ENCODE measurements at places on chromosomes 2 and 18. TPM values are rescaled to one million over a fixed set of nuclear protein-coding genes. Genes with fewer than 3 reads are reported as not detected.

DNA sequence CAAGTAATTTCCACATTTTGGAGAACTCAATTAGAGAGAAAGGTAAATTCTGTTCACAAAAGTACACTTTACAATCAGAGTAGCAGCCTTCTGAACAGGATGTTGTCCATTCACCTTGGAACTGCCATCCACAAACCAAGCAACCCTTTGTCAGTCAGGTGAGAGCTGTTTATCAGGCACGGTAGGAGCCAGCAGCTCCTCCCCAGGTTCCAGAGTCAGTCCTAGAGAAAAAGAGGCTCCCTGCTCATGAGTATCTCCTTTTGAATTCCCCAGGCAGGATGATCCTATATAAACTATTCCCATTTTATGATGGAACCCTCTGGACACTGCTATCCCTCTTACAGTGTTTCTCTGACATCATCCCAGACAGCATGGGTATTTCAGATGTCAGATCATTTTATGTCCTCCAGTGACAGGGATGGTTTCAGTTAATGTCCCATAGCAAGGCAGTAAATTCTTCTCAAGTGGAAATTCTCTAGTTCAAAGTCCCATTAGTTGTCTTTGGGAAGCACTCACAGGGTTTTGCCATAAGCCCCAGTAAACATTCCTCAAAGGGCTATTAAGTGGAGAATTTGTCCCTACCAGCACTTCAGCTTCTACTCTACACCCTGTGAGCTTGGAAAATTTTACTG lies 34.5 kb upstream of the CSRNP3 start:
- H3K27ac ChIP-seq: no peak overlapping the region
- no peak for DNase-seq

GRCh38 chr2:109102588-109103233 lies 26.3 kb upstream of the SH3RF3 start:
- H3K27me3 ChIP-seq: no peaks in the 10 kb centered on the region
- H3K4me3 ChIP-seq: no peak overlapping the region
- no peaks in the 10 kb centered on the region for H3K4me1 ChIP-seq

CENPA gene
- total RNA-seq: 1.5 TPM

DNA sequence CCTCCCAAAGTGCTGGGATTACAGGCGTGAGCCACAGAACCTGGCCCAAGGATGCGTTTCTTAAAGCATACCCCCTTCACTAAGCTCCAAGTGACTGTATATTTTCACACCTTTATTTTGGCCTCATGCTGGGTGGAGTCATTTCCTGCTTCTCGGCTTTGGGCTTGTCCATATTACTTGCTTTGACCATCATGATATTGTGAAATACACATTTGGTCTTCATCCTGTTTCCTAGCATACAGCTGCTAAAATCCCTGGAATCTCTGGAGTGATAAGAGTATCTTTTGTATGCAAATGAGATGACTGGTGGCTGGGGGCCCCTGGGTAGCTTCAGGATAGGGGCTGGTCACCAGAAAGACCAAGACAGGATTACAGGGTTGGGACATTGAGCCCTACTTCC lies 17.6 kb upstream of the COLEC12 start:
- no peak overlapping the region for H3K27ac ChIP-seq
- DNase-seq: peak; percentile 35
- H3K4me3 ChIP-seq: no peak overlapping the region
- H3K27me3 ChIP-seq: no peaks in the 10 kb centered on the region
- no peaks in the 10 kb centered on the region for H3K36me3 ChIP-seq

DNA sequence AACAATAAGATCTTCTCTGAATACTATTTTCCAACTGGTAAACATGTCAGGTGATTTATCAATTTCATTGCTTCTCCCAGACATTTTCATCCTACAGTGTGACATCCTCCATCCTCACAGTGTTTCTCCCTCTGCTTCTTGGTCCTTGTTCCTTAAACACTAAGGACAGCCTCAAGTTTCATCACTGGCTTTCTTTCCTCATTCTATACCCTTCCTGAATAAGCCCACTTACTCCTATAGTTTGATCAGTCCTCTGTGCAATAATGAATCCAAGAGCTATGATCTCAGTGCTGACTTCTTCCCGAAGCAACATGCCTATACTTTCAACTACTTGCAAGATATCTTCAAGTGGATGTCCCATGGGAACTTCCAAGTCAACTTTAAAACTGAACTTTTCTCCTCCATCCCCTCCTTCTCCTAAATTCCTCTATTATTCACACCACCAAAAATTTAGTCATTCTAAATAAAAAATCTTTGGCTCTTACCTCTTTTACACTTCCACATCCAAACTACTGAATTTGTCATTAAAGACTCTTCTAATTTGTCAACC lies 87.6 kb downstream of the FAM228A start:
- H3K4me1 ChIP-seq: peaks cover 5% of the 10 kb centered on the region
- H3K27ac ChIP-seq: no peak overlapping the region
- no peaks in the 10 kb centered on the region for H3K27me3 ChIP-seq
- DNase-seq: no peak
- H3K4me3 ChIP-seq: no peak overlapping the region

DNA sequence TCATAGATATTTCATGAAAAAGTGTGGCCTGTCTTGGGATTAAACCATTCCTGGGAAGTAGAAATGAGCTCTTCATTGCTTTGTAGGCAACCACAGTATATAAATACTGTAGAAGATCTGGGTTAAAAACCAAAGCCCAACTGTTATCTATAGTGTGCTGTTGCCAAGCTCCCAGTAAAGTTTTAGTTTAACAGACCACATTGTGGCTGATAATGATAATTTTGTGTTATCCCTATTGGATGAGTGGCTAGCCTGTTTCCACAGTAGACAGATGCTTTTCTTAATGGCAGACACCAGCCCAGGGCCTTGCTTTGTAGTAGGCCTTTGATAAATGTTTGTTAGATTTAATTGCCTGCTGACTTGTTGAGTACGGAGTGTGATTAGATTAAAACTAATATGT lies 52.1 kb downstream of the FMNL2 start:
- no peak overlapping the region for H3K4me3 ChIP-seq
- DNase-seq: peak; percentile 44
- no peaks in the 10 kb centered on the region for H3K4me1 ChIP-seq
- H3K27me3 ChIP-seq: no peaks in the 10 kb centered on the region
- H3K36me3 ChIP-seq: no peaks in the 10 kb centered on the region
- no peak overlapping the region for H3K27ac ChIP-seq

GRCh38 chr2:55917117-55917516 lies 6.5 kb downstream of the EFEMP1 start:
- no peak for DNase-seq
- H3K4me3 ChIP-seq: no peak overlapping the region
- H3K4me1 ChIP-seq: no peaks in the 10 kb centered on the region
- H3K27ac ChIP-seq: no peak overlapping the region

DNA sequence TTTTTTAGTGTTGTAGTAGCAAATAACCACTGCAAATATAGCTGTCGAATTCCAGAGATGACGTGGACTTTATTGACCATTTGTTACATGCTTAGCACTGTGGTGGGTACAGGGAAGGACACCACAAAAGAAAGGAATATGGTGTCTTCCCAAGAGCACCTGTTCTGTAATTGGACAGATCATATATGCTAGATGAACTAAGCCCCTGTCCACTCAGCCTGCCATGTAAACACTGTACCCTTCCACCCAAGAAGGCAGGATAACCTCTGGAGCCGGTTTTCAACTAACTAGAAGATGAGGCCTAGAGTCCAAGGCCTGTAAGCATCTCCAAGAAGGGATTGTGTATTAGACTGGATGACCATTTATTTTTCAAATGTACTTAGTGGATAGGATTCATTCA lies 44.1 kb downstream of the COX7A2L start:
- no peak for DNase-seq
- no peaks in the 10 kb centered on the region for H3K27me3 ChIP-seq
- H3K36me3 ChIP-seq: peaks cover 46% of the 10 kb centered on the region
- no peaks in the 10 kb centered on the region for H3K4me1 ChIP-seq

DNA sequence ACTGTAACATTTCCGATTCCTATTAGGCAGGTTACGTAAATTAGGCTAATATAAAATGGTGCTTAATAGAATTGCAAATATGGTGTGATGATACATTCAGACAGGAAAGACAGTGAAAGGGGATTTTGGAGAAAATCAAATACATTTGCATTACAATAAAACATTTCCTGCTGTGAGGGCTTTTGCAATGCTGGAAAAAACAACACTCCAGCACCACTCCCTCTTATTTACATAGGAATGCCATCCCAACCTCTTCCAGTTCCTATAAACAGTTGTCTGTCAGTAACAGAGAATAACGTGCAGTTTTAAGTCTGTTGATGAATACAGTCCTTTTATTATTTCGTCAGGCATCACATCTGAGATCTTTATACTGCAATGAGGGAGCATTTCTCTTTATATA lies 298.8 kb upstream of the FANCL start:
- no peaks in the 10 kb centered on the region for H3K36me3 ChIP-seq
- no peaks in the 10 kb centered on the region for H3K27me3 ChIP-seq
- H3K4me3 ChIP-seq: no peak overlapping the region
- H3K27ac ChIP-seq: no peak overlapping the region
- peaks cover 5% of the 10 kb centered on the region for H3K4me1 ChIP-seq
- no peak for DNase-seq

VWC2L gene
- total RNA-seq: 0.25 TPM

- H3K4me3 ChIP-seq: no peak overlapping the region
- H3K36me3 ChIP-seq: no peaks in the 10 kb centered on the region
- no peaks in the 10 kb centered on the region for H3K4me1 ChIP-seq
- H3K27ac ChIP-seq: no peak overlapping the region
These were observed 599.8 kb downstream of the NRXN1 start for GRCh38 chr2:50431958-50432650.

- no peaks in the 10 kb centered on the region for H3K27me3 ChIP-seq
- H3K4me1 ChIP-seq: no peaks in the 10 kb centered on the region
- no peak for DNase-seq
- H3K27ac ChIP-seq: no peak overlapping the region
- H3K4me3 ChIP-seq: no peak overlapping the region
These were observed 24.7 kb downstream of the DGKD start for GRCh38 chr2:233379034-233379433.

GLI2 gene
- total RNA-seq: 9.2 TPM

C2orf66 gene
- total RNA-seq: not detected

DNA sequence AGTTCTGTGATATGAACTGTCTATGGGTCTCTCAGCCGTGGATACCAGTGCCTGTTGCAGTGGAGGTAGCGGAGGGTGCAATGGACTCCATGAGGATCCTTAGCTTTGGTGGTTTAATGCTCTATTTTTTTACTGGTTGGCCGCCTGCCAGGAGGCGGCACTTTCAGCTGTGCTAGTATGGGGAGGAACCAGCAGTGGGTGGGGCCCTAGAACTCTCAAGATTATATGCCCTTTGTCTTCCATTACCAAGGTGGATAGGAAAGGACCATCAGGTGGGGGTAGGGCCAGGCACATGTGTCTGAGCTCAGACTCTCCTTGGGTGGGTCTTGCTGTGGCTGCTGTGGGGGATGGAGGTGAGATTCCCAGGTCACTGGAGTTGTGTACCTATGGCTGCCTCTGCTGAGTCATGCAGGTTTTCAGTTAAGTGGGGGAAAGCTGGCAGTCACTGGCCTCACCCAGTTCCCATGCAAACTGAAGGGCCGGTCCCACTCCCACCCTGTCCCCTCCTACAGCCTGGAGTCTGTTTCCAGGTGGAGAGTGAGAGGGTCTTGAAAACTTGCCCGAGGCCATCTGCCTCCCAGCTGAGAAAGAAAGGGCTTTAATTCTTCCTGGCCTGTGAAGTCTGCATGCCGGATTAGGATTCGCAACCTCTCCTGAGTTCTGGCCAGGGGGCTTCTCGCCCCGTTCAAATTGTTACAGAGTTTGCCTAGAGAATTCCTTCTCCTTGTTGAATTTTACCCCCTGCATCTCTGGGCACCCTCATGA lies 14.5 kb downstream of the KCNS3 start:
- DNase-seq: no peak
- H3K4me1 ChIP-seq: no peaks in the 10 kb centered on the region
- no peaks in the 10 kb centered on the region for H3K27me3 ChIP-seq

- H3K4me1 ChIP-seq: no peaks in the 10 kb centered on the region
- no peak overlapping the region for H3K27ac ChIP-seq
- H3K36me3 ChIP-seq: no peaks in the 10 kb centered on the region
- DNase-seq: no peak
These were observed 487.2 kb upstream of the RAB12 start for GRCh38 chr18:8121942-8122480.

STARD6 gene
- not detected for total RNA-seq

DNA sequence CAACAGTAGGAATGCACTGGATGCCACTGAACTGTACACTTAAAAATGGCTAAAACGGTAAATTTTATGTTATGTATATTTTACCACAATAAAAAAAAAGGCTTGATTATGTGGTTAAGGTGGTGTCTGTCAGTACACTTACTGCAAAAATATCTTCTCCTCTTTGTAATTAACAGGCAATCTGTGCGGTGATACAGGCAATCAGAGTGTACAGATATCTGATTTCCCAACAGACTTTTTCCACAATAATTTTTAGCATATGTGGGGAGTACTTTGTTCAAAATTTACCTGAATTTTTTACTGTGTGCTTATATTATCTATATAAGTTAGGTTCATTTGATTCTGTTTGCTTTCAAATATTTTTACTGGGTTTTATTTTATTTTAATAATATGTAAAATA lies 175.0 kb upstream of the PGAP1 start:
- no peaks in the 10 kb centered on the region for H3K27me3 ChIP-seq
- DNase-seq: no peak
- H3K36me3 ChIP-seq: no peaks in the 10 kb centered on the region
- no peak overlapping the region for H3K27ac ChIP-seq

BOD1L2 gene
- total RNA-seq: not detected

DNA sequence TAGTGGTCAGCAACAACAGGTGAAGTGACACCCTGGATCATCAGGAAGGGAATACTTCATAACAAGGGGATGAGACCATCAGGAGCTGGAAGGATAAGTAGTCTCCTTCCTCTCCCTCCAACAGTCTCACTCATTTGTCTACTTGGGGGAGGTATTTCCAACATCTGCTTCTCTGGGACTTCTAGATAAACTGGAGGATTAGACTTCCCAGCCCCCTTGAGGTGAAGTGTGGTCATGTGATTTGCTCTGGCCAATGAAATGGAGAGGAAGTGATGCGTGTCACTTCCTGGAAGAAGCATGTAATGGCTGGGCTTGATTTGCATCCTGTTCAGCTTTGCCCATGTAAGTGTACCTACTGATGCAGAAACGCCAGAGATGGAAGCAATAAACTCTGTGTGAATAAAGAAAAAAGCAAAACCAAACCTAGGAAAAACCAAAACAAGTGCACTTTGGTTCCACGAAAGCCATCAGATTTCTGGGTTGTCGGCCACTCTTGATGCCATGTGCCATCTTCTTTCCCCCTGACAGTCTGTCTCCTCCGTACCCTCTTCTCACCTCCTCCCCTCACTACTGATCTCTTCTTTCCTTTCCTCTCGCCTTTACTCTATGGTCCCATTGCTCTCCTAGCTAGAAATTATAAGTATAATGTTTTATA lies 76.1 kb upstream of the DNMT3A start:
- peaks cover 5% of the 10 kb centered on the region for H3K4me1 ChIP-seq
- H3K4me3 ChIP-seq: no peak overlapping the region
- H3K27ac ChIP-seq: no peak overlapping the region

GRCh38 chr2:122341007-122341406 lies 585.6 kb downstream of the TSN start:
- H3K27me3 ChIP-seq: no peaks in the 10 kb centered on the region
- DNase-seq: no peak
- H3K4me3 ChIP-seq: no peak overlapping the region
- no peaks in the 10 kb centered on the region for H3K4me1 ChIP-seq
- H3K27ac ChIP-seq: no peak overlapping the region

KCNG2 gene
- 0.80 TPM for total RNA-seq

GRCh38 chr2:103529798-103530502 lies 768.1 kb downstream of the TMEM182 start:
- no peaks in the 10 kb centered on the region for H3K27me3 ChIP-seq
- H3K4me3 ChIP-seq: no peak overlapping the region
- no peaks in the 10 kb centered on the region for H3K4me1 ChIP-seq
- H3K36me3 ChIP-seq: no peaks in the 10 kb centered on the region
- H3K27ac ChIP-seq: no peak overlapping the region

GRCh38 chr2:62313449-62314227 lies 117.7 kb downstream of the B3GNT2 start:
- no peak overlapping the region for H3K27ac ChIP-seq
- no peak for DNase-seq
- H3K27me3 ChIP-seq: no peaks in the 10 kb centered on the region
- H3K4me1 ChIP-seq: no peaks in the 10 kb centered on the region
